ENCODE measurements at places on chromosomes 13 and 19. TPM values are rescaled to one million over a fixed set of nuclear protein-coding genes. Genes with fewer than 3 reads are reported as not detected.
A peak's percentile ranks its signal among the peaks of the same experiment; 100 is the strongest.

- no peaks in the 10 kb centered on the region for H3K4me1 ChIP-seq
- H3K4me3 ChIP-seq, result no peak overlapping the region
- no peaks in the 10 kb centered on the region for H3K27me3 ChIP-seq
- no peak overlapping the region for H3K27ac ChIP-seq
- H3K36me3 ChIP-seq, result no peaks in the 10 kb centered on the region
Observed at GRCh38 chr13:72570019-72570418, 157.4 kb downstream of the MZT1 start.

DNA sequence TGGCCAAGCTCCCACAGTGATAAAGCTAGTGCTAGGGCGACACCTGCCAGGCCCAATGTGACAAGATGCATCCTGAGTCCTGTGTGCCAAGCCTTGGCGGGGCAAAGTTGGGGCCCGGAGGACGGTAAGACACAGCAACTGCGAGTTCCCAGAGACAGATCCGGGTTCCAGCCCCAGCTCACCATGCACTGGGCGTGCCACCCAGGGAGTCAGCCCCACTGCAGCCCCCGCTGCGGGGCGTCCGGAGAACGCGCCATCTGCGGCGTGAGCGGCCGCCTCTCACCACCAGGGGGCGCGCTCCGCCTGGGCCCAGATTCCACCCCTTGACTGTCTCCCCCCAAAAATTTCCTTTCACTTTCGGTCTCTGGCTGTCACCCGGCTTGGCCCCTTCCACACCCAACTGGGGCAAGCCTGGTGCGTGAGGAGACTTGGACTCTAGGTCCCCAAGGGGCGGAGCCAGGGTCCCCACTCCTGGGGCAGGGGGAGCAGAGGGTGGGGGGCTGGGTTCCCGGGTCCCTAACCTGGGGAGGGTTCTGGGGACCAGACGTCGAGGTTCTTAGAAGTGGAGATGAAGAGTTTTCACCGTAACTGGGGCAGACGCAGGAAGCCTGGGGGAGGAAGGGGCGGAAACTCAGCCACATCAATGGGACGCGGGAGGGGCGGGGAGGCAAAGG lies at the start of gene FLT3LG:
TSS of gene FLT3LG (plus strand) at position 348 of the 674 bp plus-strand sequence. CDS start 425 bp downstream, outside the sequence.
- peak; percentile 93 for DNase-seq
- H3K4me3 ChIP-seq, result peak within 1 kb of the TSS; percentile 88
- H3K36me3 ChIP-seq, result peaks cover 6% of the 10 kb centered on the region
- H3K27ac ChIP-seq, result peak within 1 kb of the TSS; percentile 95

GRCh38 chr19:39996218-39996810 lies 546 bp upstream of the ZNF546 start:
- DNase-seq, result no peak
- H3K27ac ChIP-seq, result peak overlapping the region; percentile 78
- peaks cover 13% of the 10 kb centered on the region for H3K4me1 ChIP-seq
- H3K4me3 ChIP-seq, result peak overlapping the region; percentile 83
- H3K36me3 ChIP-seq, result no peaks in the 10 kb centered on the region
- no peaks in the 10 kb centered on the region for H3K27me3 ChIP-seq

GRCh38 chr13:59363313-59363712 lies 800.4 kb downstream of the DIAPH3 start:
- H3K4me1 ChIP-seq, result no peaks in the 10 kb centered on the region
- no peaks in the 10 kb centered on the region for H3K36me3 ChIP-seq
- H3K4me3 ChIP-seq, result no peak overlapping the region
- no peaks in the 10 kb centered on the region for H3K27me3 ChIP-seq
- no peak overlapping the region for H3K27ac ChIP-seq

DNA sequence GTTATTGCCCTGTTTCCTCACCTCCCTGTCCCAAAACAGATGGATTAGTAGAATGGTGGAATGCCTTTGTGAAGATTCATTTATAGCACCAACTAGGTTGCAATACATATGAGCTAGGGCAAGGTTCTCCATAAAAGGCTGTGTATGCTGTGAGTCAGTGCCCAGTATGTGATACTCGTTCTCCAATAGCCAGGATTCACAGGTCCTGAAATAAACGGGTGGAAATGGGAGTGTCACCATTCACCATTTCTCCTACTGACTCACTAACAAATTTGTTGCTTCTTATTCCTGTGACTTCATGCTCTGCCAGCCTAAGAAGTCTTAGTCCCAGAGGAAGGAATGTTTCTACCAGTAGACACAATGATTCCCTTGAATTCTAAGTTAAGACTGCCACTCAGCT lies 1745.4 kb downstream of the SLITRK1 start:
- H3K4me3 ChIP-seq, result no peak overlapping the region
- H3K36me3 ChIP-seq, result no peaks in the 10 kb centered on the region
- no peak overlapping the region for H3K27ac ChIP-seq
- H3K4me1 ChIP-seq, result no peaks in the 10 kb centered on the region

Gene KCTD4
- polyA plus RNA-seq, result not detected

Gene SCEL
- 8.6 TPM for polyA plus RNA-seq

GRCh38 chr19:12194827-12195731 lies 32.2 kb downstream of the ZNF136 start:
- DNase-seq, result peak; percentile 50
- peaks cover 2% of the 10 kb centered on the region for H3K36me3 ChIP-seq
- H3K4me1 ChIP-seq, result peaks cover 6% of the 10 kb centered on the region
- H3K27ac ChIP-seq, result peak overlapping the region; percentile 12
- H3K4me3 ChIP-seq, result peak overlapping the region; percentile 46

Data from thymus (tissue), 14 donors.